ENCODE measurements at places on chromosomes 16 and 17.

DNA sequence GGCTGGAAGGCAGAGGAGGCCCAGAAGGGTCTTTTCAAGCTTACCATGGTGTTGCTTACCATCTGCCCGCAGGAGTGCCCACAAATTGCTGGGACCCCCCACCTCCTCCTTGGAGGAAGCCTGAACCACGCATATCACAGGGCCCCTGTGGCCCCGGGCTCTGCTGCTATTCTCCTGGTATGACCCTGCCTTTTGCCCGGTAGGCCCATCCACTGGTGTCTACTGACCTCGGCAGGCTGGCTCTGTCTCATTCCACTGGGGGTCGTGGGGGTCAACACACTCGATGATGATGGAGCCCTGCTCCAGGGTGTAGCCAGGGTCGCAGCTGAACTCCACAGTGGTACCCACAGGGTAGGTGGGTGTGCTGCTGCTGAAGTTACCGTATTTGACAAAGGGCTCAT lies 8.2 kb upstream of the PHF12 start:
- no peak for DNase-seq

DNA sequence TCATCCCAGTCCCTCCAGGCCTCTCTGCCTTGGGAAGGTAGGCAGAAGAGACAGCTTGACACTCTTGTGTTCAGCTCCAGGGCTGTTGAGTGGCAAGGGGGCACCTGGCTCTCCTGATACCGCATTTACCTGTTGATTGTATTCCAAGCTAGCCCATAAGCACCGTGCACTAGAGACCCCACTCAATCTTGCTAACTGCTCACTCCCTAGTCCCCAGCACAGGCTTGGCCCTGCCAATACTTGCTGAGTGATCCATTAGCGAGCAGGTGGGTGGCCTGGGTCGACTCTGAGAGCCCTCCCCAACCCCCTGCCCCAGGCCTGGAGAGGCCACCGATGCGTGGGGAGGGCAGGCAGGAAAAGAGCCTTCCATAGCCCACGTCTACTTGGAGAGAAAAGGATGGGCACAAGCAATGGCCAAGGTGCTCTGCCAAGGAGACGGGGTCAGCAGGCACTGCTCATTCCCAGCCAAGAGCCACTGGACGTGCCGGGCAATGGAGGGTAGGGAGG lies 29.5 kb downstream of the FA2H start:
- DNase-seq: no peak

GRCh38 chr16:30585022-30585399 lies 486 bp downstream of the ZNF785 start:
- no peak for DNase-seq

GRCh38 chr17:42193969-42194899 lies at the start of gene GHDC:
GHDC (minus strand) TSS chr17:42194494; CDS start chr17:42193581, 913 bp downstream.
- DNase-seq: peak; percentile 65

DNA sequence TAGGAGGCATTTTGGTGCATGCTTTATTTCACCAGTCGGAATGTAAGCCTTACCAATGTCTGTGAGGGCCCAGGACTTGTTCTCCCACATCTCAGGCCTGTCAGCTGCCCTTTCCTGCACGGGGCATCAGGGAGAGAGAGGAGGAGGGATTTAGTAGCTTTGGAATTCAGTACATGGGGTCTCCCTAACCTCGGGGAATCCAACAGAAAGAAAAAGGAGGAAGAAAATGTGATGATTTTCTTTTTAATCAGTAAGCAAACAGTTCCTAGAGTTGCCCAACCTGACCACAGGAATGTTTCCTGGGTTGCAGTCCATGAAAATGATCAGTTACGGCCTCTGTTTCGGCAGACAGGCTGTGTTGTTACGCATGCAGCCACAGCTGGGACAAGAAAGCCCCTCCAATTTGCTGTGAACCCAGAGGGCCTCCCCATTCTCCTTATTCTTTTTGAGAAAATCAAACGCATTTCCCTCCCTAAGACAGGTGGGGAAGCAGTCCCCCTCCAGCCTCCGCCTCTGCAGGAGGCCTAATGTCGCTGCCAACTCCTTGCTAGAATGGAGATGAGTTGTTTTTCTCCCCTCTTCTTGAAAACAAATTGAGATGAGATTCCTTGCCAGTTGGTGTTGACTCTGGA lies 53.1 kb upstream of the TANGO6 start:
- DNase-seq: peak; percentile 9

- DNase-seq: no peak
Observed at GRCh38 chr17:76451506-76451905, 1.4 kb downstream of the UBE2O start.

- no peak for DNase-seq
Observed at GRCh38 chr17:18850679-18851078, 7.3 kb upstream of the PRPSAP2 start.

- DNase-seq: peak; percentile 60
Observed at GRCh38 chr17:78979780-78980623, at the start of gene LGALS3BP. LGALS3BP (minus strand) TSS chr17:78979923; CDS start chr17:78977191, 2,732 bp downstream.

- DNase-seq: no peak
Observed at GRCh38 chr16:67245186-67245585, 2.1 kb downstream of the FHOD1 start.

DNA sequence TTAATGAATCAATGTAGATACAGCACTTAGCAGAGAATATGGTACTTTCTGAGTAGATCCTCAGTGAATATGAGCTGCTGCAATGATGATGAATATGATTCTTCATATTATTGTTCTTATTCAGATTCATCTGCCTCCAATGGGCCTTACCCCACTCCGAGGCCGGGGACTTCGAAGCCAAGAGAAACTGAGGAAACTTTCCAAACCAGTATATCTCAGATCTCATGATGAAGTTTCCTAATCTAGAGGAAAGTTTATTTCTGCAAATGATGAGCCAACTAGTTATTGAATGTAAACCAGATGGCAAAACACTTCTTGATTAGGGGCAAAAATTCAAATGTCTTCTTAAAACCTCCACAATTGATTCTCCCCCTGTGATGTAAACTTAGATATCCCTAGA lies 23.3 kb downstream of the LYRM1 start:
- no peak for DNase-seq

- DNase-seq: no peak
Observed at GRCh38 chr16:53519417-53520091, 16.5 kb upstream of the AKTIP start.

GRCh38 chr17:80698297-80698696 lies 153.7 kb downstream of the RPTOR start:
- DNase-seq: no peak

GRCh38 chr17:39767147-39767546 lies 29.4 kb downstream of the GRB7 start:
- DNase-seq: no peak

GRCh38 chr17:58421711-58422110 lies 4.4 kb upstream of the RNF43 start:
- DNase-seq: no peak

DNA sequence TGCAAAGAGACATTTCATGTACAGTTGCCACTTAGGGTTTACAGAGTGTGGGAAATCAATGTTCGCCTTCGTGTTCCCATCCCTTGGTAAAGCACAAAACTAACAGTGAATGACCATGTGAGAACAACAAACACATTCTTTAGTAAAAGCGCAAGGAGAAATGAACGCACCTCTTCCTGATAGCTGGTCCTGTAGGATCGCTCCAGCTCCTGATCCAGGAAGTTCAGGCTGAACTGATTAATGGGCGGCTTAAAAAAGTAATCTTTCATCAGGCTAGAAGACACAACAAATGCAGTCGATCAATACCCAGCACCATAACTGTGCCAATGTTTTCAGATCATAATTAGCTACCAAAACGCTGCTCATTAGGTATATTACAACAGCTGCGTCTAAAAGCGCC lies 108.3 kb upstream of the CREBBP start:
- no peak for DNase-seq
